ENCODE measurements at places on chromosomes 3 and 15.

- DNase-seq: no peak
Observed at GRCh38 chr15:36596915-36597314, 17.5 kb downstream of the CDIN1 start.

GRCh38 chr15:28006116-28006905 lies 92.8 kb downstream of the OCA2 start:
- no peak for DNase-seq

DNA sequence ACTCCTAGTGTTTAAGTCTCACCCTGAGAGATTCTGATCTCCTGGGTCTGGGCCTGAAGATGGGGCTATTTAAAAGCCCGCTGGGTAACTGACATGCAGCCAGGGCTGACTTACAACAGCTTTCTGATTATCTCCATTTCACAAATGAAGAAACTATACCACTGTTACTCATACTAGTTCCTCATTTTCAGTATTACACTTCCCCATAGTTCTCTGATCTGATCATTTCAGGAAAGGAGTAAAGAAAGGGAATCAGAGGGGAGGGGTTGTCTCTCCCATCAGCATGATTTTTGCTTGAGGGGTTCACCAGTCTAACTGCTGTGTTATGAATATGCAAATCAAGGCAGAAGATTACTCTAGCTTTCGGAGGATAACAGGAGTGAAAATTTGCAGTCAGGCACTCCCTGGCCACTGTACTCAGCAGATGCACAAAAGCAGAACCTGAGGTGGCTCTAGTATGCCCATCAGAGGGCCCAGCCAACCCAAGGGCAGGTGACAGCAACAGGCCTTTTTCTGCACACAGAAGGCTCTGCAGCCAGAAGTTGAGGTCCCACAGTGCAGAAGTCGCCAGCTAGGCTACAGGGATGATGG lies 59.4 kb downstream of the DAPK2 start:
- no peak for DNase-seq

- DNase-seq: no peak
Observed at GRCh38 chr15:93019090-93019489, 69.9 kb downstream of the RGMA start.

DNA sequence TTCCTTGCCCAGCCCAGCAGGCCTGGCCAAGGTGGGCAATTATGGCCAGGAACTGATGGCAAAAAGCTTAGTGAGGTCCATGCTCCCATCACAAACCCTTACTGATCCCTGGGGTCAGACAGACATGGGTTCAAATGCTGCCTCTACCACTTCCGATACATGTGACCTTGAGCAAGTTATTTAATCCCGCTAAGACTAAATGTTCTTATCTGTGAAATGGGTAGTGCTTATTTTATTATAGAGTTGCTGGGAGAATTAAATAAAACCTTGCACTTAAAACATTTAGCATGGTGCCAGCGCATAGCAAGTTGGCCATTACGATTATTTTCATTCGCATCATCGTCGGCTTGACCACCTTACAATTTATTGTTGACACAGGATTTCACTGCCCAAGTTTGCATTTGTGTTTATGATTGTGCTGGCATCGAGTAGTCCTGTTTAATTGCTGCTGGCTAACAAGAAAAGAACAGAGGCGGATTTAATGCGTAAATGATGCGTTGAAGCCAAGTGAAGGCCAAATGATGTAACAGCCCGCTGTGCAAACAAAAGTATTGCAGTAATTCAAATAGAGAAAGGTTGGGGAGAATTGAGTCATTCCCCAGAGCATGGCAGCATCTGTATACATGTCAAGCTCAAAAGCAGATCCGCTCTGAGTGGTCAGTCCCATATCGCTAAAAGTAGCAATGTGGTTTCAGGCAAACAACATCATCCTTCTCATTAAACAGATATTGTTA lies 7.3 kb upstream of the FURIN start:
- no peak for DNase-seq

DNA sequence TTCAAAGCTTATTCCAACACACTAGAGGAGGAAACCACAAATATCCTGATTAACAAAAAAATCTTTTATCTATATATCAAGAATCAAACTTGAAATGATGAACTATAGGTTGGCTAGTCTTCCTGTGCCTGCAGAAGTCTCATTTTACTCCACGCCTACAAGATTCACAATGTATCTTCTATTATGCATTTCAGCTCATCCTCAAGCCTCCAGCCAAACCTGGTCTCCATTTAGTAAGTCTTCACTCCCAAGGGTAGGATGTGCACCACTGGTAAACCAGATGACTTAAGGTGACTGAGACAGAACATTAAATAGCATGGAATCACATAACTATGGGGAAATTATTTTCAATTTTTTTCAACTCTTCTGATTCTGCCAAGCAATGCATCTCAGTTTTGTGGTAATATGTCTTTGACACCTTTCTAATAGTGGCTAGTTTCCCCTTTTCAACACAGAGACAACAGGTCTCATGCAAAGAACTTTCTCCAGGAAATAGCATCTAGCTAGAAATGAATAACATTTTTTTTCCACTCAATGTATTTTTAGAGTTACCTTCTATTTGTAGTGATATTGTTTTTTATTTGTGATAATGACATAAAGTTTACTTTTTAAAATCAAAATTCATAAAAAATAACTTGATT lies 166.9 kb downstream of the TNIK start:
- DNase-seq: no peak

DNA sequence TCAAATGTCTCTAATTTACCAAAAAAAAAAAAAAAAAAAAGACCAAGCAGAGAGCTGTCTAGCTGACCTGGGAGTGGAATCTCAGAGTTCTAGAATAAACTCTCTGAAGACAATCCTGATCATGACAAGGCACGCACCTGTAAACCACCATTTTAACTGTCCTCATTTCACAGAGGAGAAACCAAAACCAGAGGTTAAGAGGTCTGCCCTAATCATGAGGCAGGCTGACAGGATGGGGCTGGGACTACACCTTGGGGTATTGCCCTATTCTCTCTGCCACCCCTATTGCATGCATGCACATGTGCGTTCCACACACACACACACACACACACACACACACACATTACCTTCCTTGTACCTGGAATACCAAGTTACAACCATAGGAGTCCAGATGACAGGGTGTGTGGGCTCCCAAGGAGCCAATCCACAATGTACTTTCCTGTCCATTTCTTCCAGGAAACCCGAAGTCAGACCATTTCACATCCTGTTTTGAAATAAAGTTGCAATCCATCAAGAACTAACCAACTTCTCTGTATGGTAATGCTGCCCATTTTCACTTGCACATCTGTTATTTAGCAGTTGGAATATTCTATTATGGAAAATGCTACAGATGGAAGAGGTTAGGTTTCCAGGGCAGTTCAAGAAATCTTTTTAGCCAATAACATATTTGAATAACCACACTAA lies 34.6 kb downstream of the HSPBAP1 start:
- DNase-seq: no peak

GRCh38 chr3:29274667-29275066 lies 6.2 kb upstream of the RBMS3 start:
- no peak for DNase-seq

DNA sequence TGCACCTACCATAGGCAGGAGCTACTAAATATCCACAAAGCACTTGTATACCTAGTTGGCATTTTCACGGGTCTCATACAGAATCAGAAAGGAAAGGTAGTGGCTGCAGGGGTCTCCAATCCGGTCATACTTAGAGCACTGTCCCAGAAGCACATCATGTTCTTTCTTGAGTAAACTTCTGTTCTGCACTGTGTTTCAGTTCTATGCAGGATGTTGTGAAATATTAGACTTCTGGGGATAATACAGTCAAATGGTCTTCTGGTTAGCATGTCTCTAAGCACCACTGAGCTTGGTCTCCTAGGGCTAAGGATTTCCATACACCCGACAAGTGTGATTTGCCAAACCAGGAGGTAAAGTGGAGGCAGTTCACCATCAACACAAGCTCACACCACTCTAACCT lies 27.9 kb downstream of the MINDY4B start:
- DNase-seq: no peak

- no peak for DNase-seq
Observed at GRCh38 chr3:71416876-71417275, 166.7 kb downstream of the FOXP1 start.

DNA sequence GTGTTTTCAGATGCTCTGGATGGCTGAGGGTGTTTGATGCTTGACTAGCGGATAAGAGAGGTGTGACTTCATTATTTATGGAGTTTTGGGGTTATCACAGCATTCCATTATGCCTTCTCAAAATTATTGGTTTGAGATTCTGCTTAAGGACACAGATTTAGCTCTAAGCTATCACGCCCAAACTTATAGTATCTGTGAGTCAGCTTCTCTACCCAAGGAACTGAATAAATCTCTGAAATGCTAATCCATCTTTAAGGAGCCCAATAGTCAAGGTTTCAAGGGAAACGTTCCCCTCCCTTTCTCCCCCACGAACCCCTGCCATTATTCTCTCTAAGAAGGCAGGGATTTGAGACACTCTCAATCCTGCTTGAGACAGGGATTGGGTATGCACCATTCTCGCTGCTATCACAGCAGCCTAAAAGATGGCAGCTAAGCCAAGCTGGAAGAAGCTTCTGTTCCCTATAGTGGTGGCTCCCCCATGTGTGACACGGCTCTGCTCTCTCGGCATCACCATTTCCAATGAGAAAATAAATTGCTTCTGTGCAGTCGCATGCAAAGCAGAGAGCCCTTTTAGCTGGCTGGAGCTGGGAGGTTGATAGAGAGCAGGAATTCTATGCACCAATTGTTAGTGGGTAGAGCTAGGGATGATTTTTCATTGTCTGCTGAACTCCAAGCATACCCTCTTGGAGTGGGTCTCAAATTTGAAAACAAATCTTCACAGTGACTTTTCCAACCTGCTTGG lies 151.1 kb downstream of the IL20RB start:
- DNase-seq: no peak

DNA sequence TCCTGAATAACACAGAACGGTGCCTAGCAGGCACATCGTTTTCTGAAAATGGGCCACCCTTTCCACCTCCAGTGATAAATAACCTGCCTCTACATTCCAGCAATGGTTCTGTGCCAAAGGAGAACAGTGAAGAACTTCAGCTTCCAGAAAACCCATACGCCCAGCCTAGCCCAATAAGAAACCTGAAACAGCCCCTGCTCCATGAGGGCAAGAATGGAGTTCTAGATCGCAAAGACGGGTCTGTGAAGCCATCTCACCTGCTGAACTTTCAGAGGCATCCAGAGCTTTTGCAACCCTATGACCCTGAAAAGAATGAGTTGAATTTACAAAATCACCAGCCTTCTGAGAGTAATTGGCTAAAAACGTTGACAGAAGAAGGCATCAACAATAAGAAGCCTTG lies 61.9 kb downstream of the CGNL1 start:
- no peak for DNase-seq

- no peak for DNase-seq
Observed at GRCh38 chr3:62439978-62440377, 66.6 kb upstream of the FEZF2 start.

GRCh38 chr3:140597792-140598191 lies 80.1 kb upstream of the TRIM42 start:
- DNase-seq: no peak

DNA sequence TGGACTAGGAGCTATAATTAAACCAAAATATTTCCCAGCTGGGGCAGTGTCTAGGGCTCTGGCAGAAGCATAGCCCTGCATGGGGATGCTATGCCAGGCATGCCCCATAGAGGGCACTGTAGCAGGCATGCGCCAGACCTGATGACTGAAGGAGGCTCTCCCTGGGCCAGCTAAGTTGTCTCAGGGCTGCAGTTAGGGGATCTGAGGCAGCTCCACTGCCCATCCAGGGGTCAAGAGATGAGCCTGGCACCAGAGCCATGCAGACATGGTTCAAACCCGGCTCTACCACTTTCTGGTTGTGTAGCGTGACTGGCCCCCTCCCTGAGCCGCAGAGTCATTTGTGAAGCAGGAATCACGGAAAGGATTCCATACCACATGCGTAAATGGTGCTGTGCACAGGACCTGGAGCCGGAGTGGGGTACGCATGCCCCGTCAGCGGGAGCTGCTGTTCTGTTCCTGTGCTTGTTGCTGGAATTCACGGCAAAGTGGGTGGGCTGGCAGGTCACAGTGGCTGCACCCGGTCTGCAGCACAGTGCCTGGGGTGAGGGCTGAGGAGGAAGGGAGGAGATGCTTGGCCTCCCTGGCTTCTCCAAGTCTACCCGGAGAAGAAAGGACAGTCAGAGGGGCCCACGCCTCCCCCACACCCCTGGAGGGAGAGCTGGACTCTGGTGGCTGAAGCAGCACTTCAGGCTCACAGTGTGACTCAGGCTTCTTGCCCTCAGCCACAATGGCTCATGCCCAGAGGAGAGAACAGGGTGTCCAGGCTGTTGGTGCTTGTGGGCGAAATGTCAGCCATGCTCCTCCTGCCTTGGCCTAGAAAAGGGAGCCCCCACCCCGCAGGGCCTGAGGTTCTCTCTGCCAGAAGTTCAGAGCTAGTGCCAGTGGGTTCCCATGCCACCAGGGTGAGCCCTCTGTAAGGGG lies 43.1 kb downstream of the DNASE1L3 start:
- DNase-seq: peak; percentile 9

- no peak for DNase-seq
Observed at GRCh38 chr3:13419505-13420044, 547 bp downstream of the NUP210 start.

- no peak for DNase-seq
Observed at GRCh38 chr3:58071480-58071971, 63.3 kb downstream of the FLNB start.

DNA sequence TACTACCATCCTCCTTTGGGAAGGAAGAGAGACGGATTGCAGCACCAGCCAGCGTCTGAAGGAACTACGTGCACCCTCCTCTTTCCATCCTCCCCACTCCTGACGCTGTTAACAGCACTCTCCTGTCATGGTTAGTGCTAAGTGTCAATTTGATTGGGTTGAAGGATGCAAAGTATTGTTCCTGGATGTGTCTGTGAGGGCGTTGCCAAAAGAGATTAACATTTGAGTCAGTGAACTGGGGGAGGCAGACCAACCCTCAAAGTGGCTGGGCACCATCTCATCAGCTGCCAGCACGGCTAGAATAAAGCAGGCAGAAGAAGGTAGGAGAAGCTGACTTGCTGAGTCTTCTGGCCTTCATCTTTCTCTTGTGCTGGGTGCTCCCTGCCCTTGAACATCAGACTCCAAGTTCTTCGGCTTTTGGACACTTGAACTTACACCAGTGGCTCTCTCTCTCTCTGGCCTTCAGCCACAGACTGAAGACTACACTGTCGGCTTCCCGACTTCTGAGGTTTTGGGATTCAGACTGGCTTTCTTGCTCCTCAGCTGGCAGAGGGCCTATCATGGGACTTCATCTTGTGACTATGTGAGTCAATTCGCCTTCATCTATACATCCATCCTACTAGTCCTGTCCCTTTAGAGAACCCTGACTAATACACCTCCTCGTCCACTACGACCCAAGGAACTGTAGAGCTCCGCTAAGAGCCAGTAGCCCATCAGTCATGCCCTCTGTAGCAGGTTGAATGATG lies 128.2 kb upstream of the HES1 start:
- no peak for DNase-seq

- DNase-seq: no peak
Observed at GRCh38 chr15:25905140-25905539, 42.0 kb upstream of the ATP10A start.

- DNase-seq: no peak
Observed at GRCh38 chr3:64612082-64612860, 75.5 kb downstream of the ADAMTS9 start.

Measured in amniotic stem cell (primary cell).